ENCODE measurements at places on chromosomes 7 and 10. TPM values are rescaled to one million over a fixed set of nuclear protein-coding genes. Genes with fewer than 3 reads are reported as not detected.

Gene KLF14
- not detected for total RNA-seq

Gene PRF1
- 1.2 TPM for total RNA-seq

Gene PDK4
- 49.0 TPM for total RNA-seq

Gene ANXA8
- total RNA-seq = not detected

Gene STRIP2
- 20.4 TPM for total RNA-seq

Gene CAV2
- 311 TPM for total RNA-seq

Gene CCDC136
- total RNA-seq = 14.5 TPM

Gene ANXA8L1
- not detected for total RNA-seq

Gene ACSL5
- 5.1 TPM for total RNA-seq

Gene AGBL3
- 1.4 TPM for total RNA-seq

Gene MRC1
- total RNA-seq = 6.3 TPM

Gene TMEM26
- 0.16 TPM for total RNA-seq

Gene FOXI2
- total RNA-seq = 0.24 TPM

Gene PLXDC2
- 22.6 TPM for total RNA-seq

Gene DLD
- 299 TPM for total RNA-seq

Gene LEP
- 0.30 TPM for total RNA-seq

Gene NKX2-3
- not detected for total RNA-seq

Gene PSPH
- 9.7 TPM for total RNA-seq

Gene CRPPA
- 7.3 TPM for total RNA-seq

Gene COL26A1
- not detected for total RNA-seq

Gene PRRT4
- 2.4 TPM for total RNA-seq

Gene NKX1-2
- total RNA-seq = not detected

Gene CHAT
- total RNA-seq = not detected

Gene PTPRN2
- total RNA-seq = 0.92 TPM

Gene SPDYE3
- not detected for total RNA-seq

Gene BLNK
- total RNA-seq = 0.86 TPM

Gene CALML5
- total RNA-seq = not detected

Gene CTAGE6
- not detected for total RNA-seq

Gene CLDN3
- not detected for total RNA-seq

Gene COL28A1
- total RNA-seq = 0.51 TPM

Gene CALY
- total RNA-seq = not detected

All from cardiac septum (tissue), 1 donor.